HCT116 (cell line): ENCODE measurements at places on chromosomes 16 and 17.

- DNase-seq = peak; percentile 75
Observed at GRCh38 chr16:84730406-84731106, 30.8 kb downstream of the USP10 start.

GRCh38 chr16:80085606-80086005 is 455.2 kb upstream of the DYNLRB2 start:
- no peak for DNase-seq

DNA sequence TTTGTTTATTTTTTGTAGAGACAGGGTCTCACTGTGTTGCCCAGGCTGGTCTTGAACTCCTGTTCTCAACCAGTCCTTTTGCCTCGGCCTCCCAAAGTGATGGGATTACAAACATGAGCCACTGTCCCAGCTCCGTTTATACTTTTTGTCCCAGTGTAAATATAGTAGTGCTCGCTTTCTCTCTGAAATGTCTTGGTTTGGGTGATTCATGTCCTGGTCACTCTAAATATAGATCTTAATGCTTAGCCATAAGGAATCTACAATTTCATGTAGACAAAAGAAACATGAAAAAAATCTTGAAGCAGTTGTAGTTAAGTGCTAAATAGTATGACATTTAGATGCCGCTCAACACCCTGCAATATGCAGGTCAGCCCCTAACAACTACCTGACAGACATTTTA is 126.9 kb downstream of the KATNIP start:
- DNase-seq = no peak

GRCh38 chr16:69872888-69873287 is 78.2 kb upstream of the CLEC18A start:
- DNase-seq = no peak

DNA sequence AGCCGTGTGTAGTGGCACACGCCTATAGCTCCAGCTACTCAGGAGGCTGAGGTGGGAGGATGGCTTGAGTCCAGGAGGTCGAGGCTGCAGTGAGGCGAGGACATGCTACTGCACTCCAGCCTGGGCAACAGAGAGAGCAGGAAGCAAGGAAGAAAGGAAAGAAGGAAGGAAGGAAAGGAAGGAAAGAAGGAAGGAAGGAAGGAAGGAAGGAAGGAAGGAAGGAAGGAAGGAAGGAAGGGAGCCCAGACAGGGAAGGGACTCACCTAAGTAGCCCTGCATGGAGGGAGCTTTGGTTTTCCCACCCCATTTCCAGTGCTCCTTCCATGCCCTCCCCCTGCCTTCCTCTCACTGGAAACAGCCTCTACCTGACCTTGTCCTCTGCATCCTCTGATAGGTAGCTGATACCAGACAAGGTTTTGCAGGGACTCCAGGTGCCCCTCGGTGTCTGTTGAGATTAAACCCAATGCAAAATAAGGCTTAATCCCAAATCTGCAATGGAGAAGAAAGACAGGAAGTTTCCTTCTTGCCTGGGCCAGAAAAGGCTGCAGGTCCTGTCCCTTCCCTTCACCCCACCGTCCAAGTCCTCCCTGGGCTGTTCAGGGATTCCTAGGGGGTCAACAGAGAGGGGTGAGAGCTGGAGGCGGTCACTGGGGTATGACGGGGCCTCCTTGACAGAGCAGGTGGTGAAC is 21.5 kb upstream of the CA4 start:
- no peak for DNase-seq

GRCh38 chr16:50591209-50591608 is 43.0 kb downstream of the NKD1 start:
- no peak for DNase-seq

DNA sequence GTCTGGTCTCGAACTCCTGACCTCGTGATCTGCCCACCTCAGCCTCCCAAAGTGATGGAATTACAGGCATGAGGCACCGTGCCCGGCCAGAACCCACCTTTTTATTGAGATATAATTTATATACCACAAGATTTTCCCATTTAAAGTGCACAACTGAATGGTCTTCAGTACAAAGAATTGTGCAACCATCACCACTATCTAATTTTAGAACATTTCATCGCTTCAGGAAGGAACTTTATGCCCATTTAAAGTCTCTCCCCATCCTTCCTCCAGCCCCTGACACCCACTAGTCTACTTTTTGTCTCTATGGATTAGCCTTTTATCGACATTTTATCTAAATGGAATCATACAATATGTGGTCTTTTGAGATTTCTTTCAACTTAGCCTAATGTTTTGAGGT is 25.4 kb upstream of the HELZ start:
- DNase-seq = no peak

DNA sequence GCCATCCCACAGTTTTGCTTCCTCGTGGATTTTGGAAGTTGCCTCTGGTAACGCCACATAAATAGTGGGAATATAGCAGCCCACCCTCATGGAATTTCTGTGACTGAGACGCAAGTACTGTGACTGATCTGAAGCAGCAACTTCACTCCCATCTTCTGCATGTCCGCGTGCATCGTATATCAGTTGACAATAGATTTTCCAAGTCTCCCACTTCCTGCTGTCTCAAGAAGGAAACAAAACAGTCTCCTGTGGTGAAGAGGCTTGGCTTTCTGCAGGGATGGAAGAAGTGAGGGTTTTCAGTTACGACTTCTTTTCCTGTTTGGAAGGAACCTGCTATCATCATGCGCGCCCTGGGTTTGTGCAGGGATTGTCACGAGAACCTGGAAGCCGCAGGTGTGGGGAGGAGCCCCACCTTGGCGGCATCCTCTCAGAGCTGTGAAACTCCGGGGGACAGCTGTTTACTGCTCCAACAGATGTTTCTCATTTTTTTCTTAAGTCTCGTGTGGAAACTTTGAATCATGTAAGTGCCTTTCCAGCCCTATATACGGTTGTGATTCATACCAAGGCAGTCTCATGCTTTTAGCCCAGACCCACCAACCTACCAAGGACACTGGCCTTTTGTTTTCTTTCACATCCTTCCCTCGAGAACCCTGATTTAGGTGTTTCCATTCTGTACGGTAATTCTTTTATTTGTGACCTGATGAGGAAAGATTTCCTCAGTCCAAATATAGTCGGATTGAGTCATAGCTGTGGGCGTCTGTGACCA is 57.5 kb downstream of the WIPI1 start:
- no peak for DNase-seq

- no peak for DNase-seq
Observed at GRCh38 chr16:87951552-87952538, 611 bp downstream of the BANP start.

DNA sequence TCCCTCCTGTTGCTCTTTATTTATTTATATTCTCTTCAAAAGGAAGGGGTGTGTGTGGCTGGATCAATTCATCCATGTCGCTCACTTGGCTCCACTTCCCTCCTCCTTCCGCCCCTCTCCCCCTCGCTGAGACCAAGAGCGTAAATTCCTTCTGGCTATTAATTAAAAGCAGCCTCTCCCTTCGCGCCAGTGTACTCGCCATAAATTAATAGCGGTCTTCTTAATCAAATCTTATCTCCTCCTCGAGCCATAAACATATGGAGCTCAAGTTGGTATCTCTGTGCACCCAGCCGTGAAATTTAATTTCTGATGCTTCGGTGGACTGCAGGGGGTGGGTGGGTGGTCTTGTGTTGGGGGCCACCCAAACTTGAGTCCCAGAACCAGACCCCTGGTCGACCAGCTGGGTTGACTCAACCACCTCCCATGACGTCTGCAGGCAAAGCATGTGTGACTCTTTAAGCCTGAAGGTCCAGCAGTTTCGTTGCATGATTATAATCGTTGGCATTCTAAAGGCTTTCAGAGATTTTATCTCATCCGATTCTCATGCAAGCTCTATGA is 57.9 kb downstream of the SDK2 start:
- DNase-seq = no peak

DNA sequence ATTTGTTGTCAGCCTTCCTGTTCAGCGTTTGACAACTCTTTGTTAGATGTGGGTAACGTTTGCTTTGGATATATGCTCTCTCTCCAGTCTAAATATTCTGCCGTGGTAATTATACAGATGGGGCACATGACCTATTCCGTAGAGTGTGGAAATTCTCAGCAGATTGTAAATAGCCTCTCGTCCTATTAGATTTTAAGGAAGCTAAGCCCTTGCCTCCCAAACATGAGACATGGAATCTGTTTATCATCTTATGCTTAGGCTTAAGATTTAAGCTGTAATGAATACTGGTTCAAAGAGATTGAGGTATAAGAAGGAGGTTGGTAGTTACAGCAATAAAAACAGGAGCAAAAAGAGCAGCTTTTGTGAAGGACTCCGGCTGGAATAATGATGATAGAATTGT is 87.4 kb downstream of the RBFOX1 start:
- DNase-seq = no peak

GRCh38 chr16:79329166-79329521 is 271.4 kb downstream of the MAF start:
- DNase-seq = no peak

DNA sequence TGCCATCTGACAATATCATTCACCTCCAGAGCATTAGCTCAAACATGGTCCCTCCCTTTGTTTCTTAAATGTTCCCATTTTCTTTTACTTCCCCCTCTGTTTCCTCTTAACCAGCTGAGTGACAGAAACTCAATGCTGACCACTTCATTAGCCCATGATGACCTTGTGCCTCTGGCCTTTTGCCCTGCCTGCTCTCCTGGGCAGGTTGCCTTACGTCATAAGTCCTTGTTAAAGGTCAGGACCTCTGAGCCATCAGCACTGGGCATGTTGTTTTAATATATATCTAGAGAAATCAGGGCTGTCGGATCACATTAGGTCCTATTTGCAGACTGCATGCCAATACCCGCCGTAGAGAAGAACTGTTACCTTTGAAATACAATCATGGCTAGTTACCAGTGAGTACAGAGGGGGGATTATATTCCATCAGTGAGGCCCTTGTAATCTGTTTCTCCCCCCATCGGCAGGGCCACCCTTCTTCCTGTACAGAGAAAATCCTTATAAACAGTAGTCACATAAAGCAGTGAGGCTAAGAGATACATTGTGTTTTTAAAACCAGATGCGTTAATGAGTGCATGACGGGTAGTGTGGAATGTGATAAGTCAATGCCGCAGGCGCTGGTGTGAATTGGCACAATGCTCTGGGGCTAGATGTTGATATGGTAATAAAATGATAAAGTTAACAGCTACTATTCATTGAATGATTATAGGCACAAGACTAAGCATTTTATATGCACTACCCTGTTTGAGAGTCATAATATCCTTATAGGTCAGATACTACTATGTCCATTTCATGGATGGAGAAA is 94.3 kb upstream of the ZFHX3 start:
- DNase-seq = no peak

- DNase-seq = no peak
Observed at GRCh38 chr17:44967907-44968224, 237 bp downstream of the C1QL1 start.

- DNase-seq = no peak
Observed at GRCh38 chr16:68400083-68400923, 48.0 kb downstream of the SMPD3 start.

DNA sequence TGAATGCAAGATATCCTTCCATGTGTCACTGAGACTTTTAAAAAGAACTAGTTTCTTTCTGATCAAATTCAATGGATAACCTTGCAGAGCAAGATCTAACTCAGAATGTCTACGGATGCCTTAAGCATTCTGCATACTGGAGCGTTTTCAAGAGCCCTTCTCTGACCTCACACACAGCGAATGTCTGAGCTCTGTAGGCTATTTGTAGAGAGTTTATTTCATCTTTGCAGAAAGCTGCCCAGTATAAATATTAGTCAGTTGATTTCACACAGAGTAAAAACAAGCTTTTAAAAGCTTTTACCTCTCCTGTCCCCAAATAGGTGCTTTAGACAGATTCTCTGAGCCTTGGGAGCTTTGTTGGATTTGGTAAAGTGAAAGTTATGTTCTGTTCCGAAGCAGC is 165.0 kb downstream of the RBFOX1 start:
- no peak for DNase-seq

GRCh38 chr17:17514993-17515933 is 19.1 kb upstream of the RASD1 start:
- DNase-seq = no peak

DNA sequence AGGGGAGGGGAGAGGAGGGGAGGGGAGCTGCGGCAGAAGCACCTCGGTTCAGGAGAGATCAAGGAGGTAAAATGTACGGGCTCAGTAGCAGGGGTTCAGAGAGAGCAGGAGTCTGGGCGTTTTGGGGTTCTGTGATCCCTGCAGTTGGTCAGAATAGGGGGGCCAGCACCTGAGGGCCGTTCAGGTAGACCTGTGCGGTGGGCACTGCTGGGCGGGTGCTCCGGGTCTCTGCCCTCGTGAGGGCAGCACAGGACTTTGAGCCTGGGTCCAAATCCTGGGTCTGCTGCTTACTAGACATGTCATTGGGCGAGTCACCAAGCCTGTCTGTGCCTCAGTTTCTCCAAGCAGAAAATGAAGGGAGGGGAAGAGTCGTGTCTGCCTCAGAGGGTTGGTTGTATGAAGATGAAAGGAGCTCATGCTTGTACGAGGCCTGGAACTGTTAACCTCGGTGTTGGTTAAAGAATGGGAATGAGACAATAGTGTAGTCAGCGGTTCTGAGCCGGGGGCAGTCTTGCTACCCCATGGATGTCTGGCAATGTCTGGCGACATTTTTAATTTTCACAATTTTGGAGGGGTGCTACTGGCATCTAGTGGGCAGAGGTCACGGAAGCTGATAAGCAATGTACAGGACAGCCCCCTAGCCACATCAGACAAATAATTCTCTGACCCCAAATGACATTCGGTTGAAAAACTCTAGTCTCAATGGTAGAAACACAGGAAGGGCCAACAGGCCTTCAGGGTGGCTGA is 35.4 kb downstream of the OR1D5 start:
- no peak for DNase-seq
